ENCODE measurements at places on chromosomes 7 and 10. TPM values are rescaled to one million over a fixed set of nuclear protein-coding genes. Genes with fewer than 3 reads are reported as not detected.

The TMEM184A gene
- total RNA-seq, result 35.8 TPM

The HOXA10 gene
- 25.4 TPM for total RNA-seq

The IFIT3 gene
- total RNA-seq, result 5.1 TPM

The LANCL2 gene
- total RNA-seq, result 17.8 TPM

The CYP3A7 gene
- total RNA-seq, result not detected

The GNAT3 gene
- total RNA-seq, result not detected

The NPTX2 gene
- 1.6 TPM for total RNA-seq

The TBL2 gene
- 36.5 TPM for total RNA-seq

The BHLHA15 gene
- total RNA-seq, result 2.4 TPM

The CCDC3 gene
- 1.4 TPM for total RNA-seq

DNA sequence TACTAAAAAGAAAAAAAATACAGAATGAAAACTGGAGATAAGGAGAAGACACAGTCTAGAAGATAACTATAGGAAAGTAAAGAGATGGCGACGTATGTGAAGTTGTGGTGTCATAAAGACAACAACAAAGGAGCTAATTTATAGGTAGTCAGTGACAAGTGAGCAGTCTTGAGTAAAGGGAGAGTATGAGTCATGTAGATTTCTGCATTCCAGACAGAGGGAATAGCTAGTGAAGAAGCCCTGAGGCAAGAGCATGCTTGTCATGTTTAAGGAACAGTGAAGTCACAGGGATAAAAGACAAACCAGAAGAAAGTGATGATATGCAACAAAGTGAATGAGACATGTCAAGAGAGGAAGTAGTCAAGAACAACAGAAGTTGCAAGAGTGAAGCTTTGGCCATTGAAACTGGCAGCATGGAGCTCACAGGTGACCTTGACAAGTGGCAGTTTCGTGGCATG is 2.3 kb upstream of the MIOS start:
- H3K36me3 ChIP-seq, result no peaks in the 10 kb centered on the region
- no peak overlapping the region for H3K4me3 ChIP-seq
- H3K27ac ChIP-seq, result no peak overlapping the region
- no peaks in the 10 kb centered on the region for H3K27me3 ChIP-seq
- no peaks in the 10 kb centered on the region for H3K4me1 ChIP-seq

- no peaks in the 10 kb centered on the region for H3K27me3 ChIP-seq
- no peaks in the 10 kb centered on the region for H3K4me1 ChIP-seq
- no peak overlapping the region for H3K4me3 ChIP-seq
- DNase-seq, result no peak
Observed at GRCh38 chr7:36391436-36392198, 2.0 kb downstream of the ANLN start.

DNA sequence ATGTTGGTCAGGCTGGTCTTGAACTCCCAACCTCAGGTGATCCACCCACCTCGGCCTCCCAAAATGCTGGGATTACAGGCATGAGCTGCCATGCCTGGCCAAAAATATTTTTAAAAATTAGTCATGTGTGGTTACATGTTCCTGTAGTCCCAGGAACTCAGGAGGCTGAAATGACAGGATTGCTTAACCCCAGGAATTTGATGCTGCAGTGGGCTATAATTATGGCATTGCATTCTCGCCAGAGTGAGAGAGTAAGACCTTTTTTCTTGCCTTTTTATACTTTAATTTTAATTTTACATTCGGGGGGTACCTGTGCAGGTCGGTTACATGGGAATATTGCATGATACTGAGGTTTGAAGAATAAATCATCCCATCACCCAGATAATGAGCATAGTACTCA is 86.6 kb upstream of the ZNF92 start:
- no peaks in the 10 kb centered on the region for H3K27me3 ChIP-seq
- no peaks in the 10 kb centered on the region for H3K36me3 ChIP-seq
- H3K27ac ChIP-seq, result no peak overlapping the region
- no peak overlapping the region for H3K4me3 ChIP-seq
- no peaks in the 10 kb centered on the region for H3K4me1 ChIP-seq

DNA sequence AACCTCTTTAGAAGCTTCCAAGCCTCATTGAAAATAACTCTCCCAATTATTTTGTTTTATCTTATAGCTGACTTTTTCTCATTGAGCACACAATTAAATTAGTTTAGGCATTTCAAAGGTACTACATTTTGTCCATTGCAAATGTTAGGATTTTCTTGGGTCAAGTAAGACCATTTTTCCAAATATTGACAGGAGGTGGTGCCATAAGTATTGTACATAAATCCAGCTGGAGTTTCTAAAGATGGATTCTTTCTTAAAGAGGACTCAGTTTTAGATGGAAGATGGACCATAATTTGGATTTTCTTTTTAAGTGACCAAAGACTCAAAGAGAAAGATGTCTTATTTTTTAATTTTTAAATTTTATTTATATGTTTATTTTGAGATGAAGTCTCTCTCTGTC is 12.3 kb upstream of the OPN4 start:
- no peak overlapping the region for H3K27ac ChIP-seq
- H3K4me1 ChIP-seq, result no peaks in the 10 kb centered on the region
- no peaks in the 10 kb centered on the region for H3K36me3 ChIP-seq
- DNase-seq, result no peak

DNA sequence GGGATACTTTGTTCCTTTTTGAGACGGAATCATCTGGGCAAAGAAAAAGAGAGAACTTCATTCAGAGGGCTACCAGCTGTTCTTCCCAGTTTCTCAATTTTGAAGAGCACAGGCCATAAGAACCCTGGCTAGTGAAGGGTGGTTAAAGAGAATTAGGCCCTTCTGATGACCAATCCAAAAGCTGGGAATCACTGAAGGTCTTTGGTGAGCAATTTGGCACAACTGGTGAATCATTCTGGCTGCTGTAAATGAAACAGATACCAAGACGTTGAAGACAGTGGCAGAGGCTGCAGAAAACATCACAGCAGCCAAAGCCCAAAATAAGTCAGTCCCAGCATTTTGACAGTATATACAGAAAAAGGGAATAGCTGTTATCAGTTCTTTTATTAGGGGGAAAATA is 5.1 kb downstream of the RAPGEF5 start:
- peak overlapping the region; percentile 61 for H3K27ac ChIP-seq
- H3K36me3 ChIP-seq, result no peaks in the 10 kb centered on the region
- no peaks in the 10 kb centered on the region for H3K27me3 ChIP-seq
- DNase-seq, result no peak
- peaks cover 6% of the 10 kb centered on the region for H3K4me1 ChIP-seq
- H3K4me3 ChIP-seq, result no peak overlapping the region

DNA sequence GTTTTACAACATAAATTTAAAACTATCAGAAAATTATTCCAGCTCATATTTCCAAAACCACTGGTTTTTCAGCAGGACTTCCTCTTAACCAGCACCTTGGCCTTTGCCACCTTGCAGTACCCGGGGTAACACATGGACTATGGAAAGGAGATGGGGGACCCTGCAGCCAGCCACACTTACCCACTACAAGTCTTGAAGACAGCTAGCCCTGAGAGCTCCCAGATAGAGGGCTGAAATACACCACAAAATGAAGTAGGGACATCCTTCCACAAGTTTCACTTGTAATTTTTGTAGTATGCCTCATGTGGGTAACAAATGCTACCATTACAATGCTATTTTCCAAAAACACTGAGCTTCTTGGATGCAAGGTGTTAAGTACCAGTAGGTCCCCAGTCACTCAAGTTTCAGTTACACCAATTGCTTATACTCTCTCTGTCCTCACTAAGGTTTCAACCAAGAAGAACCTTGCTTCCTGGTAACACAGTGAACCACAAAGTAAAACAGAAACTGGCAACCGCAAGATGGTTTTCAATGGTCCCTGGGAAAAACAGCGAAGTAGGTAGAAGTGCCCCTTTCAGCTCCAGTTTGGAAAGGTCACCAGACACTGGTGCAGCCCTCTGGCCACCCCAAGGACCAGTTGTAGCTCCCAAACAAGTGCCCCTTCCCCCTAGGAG is 110.9 kb downstream of the SGMS1 start:
- H3K36me3 ChIP-seq, result no peaks in the 10 kb centered on the region
- H3K4me1 ChIP-seq, result peaks cover 19% of the 10 kb centered on the region
- DNase-seq, result no peak
- H3K4me3 ChIP-seq, result no peak overlapping the region

GRCh38 chr7:152587366-152587765 is 88.6 kb downstream of the XRCC2 start:
- DNase-seq, result no peak
- H3K27me3 ChIP-seq, result no peaks in the 10 kb centered on the region
- no peak overlapping the region for H3K27ac ChIP-seq
- H3K4me3 ChIP-seq, result no peak overlapping the region
- no peaks in the 10 kb centered on the region for H3K4me1 ChIP-seq
- H3K36me3 ChIP-seq, result no peaks in the 10 kb centered on the region

- no peaks in the 10 kb centered on the region for H3K36me3 ChIP-seq
- H3K27me3 ChIP-seq, result no peaks in the 10 kb centered on the region
- no peak for DNase-seq
Observed at GRCh38 chr10:17984056-17984455, 32.3 kb downstream of the SLC39A12 start.

DNA sequence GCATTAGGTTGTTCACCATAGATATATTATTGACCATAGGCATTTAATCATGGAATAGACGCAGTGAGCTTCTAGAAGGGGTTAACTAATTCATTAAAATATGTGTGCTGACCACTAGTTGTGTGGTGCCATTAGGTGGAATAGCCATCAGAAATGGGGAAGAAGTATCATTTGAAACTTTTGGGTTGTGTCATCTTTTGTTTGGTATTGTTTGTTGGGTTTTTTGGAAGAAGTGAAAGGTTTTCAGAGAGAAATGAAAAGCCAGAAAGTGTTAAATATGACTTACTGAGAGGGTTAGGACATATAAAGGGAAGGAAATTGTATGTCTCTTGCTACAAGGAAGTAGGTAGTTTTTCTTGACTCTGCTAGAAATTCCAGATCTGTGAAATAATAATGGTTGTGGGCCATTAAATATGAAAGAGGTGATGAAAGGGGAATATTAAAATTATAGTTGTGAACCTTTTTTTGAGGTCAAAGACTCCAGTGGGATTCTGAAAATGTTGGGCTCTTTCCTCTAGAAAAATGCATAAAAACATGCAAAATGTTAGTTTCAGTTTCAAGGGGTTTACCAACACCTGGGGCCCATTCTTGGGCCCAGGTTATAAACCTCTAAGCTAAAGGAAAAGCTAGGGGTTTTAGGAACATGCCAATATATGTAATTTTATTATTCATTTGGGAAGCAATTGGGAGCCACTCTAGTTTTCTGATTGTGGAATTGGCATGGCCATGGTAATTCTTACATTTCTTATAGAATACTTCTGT is 348.5 kb downstream of the BBS9 start:
- DNase-seq, result no peak
- no peaks in the 10 kb centered on the region for H3K4me1 ChIP-seq
- no peak overlapping the region for H3K27ac ChIP-seq

- no peaks in the 10 kb centered on the region for H3K4me1 ChIP-seq
- DNase-seq, result no peak
- H3K36me3 ChIP-seq, result no peaks in the 10 kb centered on the region
Observed at GRCh38 chr10:120349069-120349468, 108.0 kb upstream of the PLPP4 start.

DNA sequence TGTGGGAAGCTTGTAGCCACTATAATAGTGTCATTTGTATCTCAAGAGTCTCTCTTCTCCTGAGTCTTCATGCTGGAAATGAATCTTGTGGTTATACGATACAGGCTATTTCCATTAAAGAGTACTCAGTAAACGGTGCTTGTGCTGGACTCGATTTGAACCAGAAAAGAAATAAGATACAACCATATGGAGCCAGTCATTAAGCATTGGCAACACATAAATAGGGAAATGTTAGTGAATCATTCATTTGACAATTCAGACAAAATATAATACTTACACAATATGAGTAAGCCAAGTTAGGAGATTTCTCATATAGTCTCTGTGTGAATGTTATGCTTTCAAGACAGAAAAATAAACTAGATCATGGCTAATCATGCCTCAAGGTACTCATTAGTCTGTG is 356.8 kb downstream of the PLXDC2 start:
- H3K27me3 ChIP-seq, result no peaks in the 10 kb centered on the region
- DNase-seq, result no peak
- no peaks in the 10 kb centered on the region for H3K4me1 ChIP-seq
- H3K36me3 ChIP-seq, result no peaks in the 10 kb centered on the region
- no peak overlapping the region for H3K27ac ChIP-seq

- no peak overlapping the region for H3K27ac ChIP-seq
- no peaks in the 10 kb centered on the region for H3K4me1 ChIP-seq
- DNase-seq, result peak; percentile 67
- H3K27me3 ChIP-seq, result peaks cover 17% of the 10 kb centered on the region
- no peak overlapping the region for H3K4me3 ChIP-seq
Observed at GRCh38 chr7:2886900-2887299, 42.8 kb upstream of the GNA12 start.

GRCh38 chr10:70589762-70590654 is 12.5 kb downstream of the PRF1 start:
- no peaks in the 10 kb centered on the region for H3K4me1 ChIP-seq
- no peak overlapping the region for H3K27ac ChIP-seq
- H3K27me3 ChIP-seq, result no peaks in the 10 kb centered on the region
- H3K4me3 ChIP-seq, result no peak overlapping the region

- no peaks in the 10 kb centered on the region for H3K4me1 ChIP-seq
- no peaks in the 10 kb centered on the region for H3K36me3 ChIP-seq
- no peak for DNase-seq
- no peak overlapping the region for H3K4me3 ChIP-seq
- H3K27ac ChIP-seq, result no peak overlapping the region
Observed at GRCh38 chr10:46328853-46329689, 42.3 kb downstream of the ANTXRL start.

- no peak overlapping the region for H3K27ac ChIP-seq
- H3K36me3 ChIP-seq, result no peaks in the 10 kb centered on the region
- DNase-seq, result no peak
- H3K27me3 ChIP-seq, result no peaks in the 10 kb centered on the region
- H3K4me3 ChIP-seq, result no peak overlapping the region
Observed at GRCh38 chr10:84270708-84271107, 25.9 kb downstream of the RGR start.

- no peaks in the 10 kb centered on the region for H3K36me3 ChIP-seq
- peaks cover 99% of the 10 kb centered on the region for H3K27me3 ChIP-seq
- no peak for DNase-seq
Observed at GRCh38 chr10:123146894-123147634, 872 bp upstream of the HMX2 start.

- no peak for DNase-seq
- no peak overlapping the region for H3K4me3 ChIP-seq
- peaks cover 34% of the 10 kb centered on the region for H3K27me3 ChIP-seq
- no peaks in the 10 kb centered on the region for H3K4me1 ChIP-seq
- H3K36me3 ChIP-seq, result no peaks in the 10 kb centered on the region
- no peak overlapping the region for H3K27ac ChIP-seq
Observed at GRCh38 chr7:43111630-43112458, 603 bp upstream of the HECW1 start.

DNA sequence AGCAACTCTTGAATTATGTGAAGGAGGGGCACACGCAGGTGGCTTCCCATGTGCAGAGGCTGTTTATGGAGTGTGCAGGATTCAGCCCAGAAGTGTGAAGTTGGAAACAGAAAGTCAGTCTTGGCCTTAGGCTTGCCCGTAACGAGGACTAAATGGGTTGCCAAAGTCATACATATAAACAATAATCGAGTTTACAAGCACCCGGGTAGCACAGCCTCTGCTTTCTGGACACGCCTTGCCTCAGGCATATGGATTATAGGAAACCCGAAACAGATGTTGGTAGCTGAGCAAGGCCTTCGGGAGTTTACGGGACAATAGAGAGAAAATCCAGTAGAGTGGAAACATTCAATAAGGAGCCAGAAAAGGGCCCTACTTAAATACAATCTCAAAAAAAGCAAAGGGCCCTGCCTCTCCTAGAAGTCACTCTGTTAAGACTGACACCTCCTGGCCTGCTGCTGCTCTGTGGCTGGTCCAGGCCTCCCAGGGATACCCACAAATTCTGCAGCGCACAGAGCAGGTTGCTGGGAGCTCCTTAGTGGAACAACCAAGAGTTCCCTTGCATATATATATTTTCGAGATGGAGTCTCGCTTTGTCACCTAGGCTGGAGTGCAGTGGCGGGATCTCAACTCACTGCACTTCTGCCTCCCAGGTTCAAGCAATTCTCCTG is 48.5 kb downstream of the SMKR1 start:
- H3K27me3 ChIP-seq, result no peaks in the 10 kb centered on the region
- DNase-seq, result no peak
- H3K27ac ChIP-seq, result no peak overlapping the region
- H3K4me3 ChIP-seq, result no peak overlapping the region
